ENCODE measurements at places on chromosomes 2 and 18.

DNA sequence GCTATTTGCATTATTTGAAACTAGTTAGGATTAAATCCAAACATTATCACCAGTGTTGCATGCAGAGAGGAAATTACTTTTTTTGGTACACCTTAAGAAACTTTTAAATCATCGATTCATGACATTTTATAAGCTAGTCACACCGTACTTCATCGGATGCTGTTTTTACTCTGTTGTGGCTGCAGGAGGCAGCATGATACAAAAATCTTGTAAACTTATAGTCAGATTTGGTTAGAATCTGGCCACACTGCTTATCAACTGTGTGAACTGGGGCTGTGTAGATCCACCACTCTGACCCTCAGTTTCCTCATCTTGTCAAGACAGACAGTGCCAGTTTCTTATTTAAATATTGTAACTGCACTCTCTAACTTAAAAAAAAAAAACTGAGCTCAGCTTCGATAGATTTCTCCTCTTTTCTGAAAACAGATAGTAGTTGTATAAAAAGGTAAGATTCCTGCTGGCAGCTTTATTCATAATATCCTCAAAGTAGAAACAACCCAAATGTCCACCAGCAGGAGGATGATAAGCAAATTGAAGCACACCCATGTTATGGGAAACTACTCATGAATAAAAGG lies 77.8 kb downstream of the RAPGEF4 start:
- no peak for DNase-seq

DNA sequence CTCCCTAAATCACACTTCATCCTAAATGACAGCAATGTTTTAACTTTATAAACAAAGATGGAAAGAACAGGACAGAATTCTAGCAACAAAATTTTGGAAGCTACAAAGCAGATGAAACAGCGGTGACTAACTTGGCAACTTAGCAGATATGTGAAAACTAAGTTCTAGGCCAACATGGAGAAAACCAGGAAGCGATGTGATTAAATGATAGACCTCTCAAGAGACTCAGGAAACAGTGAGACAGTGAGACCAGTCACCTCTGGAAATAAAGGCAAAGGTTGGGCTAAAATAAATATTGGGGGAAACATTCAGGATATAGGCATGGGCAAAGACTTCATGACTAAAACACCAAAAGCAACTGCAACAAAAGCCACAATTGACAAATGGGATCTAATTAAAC lies 24.4 kb upstream of the ZBTB7C start:
- no peak for DNase-seq

DNA sequence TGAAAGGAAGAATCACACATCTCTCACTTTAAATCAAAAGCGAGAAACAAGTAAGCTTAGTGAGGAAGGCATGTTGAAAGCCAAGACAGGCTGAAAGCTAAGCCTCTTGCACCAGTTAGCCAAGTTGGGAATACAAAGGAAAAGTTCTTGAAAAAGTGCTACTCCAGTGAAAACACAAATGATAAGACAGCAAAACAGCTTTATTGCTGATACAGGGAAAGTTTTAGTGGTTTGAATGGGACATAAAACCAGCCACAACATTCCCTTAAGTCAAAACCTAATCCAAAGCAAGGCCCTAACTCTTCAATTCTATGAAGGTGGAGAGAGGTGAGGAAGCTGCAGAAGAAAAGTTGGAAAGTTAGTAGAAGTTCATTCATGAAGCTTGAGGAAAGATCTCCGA lies 28.0 kb downstream of the LIMS1 start:
- no peak for DNase-seq

- no peak for DNase-seq
Measured at GRCh38 chr2:48397281-48397680, 132.7 kb upstream of the STON1 start.

GRCh38 chr2:191048073-191048472 lies 34.1 kb upstream of the STAT1 start:
- DNase-seq: no peak

DNA sequence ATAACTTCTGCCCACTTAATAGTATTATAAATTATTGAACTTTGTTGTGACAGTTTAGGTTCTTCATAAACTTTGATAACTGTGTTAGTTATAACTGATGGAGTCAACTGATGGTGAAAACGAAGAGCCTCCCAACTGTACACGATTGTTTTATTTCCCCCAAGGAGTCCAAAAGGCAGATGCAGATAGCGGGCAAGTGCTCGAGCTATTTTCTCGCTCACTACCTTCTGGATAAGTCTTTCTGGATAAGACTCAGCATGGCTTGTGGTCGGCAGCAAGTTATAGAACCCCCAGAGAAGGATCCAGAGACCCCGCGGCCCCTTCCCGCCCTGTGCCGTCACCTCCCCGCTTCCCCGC lies 517 bp downstream of the GCFC2 start:
- peak; percentile 55 for DNase-seq

DNA sequence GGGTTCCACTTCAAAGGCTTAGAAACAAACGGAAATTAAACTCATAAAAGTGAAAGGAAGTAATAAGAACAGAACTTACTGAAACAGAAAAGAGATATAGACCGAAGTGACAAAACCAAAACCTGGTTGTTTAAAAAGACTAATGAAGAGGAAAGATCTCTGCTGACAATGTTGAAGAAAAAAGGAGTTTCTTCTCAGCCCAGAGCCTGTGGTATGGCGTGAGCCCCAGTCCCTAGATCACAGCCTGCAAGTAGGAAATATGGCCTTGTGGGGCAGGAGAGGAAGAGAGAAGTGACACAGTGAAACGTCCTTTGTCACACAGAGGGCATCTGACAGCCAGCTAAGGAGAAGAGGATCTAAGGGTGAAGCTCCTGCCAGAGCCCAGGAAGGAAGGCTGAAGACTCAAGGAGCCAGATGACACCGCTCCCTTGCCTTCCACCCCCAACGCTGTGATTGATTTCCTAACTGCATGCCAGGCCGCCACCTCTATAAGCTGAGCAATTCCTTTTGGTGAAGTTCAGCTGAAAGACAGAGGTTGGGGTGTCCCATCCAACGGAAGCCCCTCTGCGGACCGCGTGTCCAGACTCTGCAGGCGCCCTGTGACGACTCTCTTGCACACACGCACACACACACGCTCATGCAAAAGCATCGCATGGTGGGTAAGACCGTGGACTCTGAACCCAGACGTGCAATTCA lies 141.1 kb downstream of the HDAC4 start:
- DNase-seq: no peak

GRCh38 chr18:74190086-74190485 lies 41.8 kb downstream of the TIMM21 start:
- no peak for DNase-seq

DNA sequence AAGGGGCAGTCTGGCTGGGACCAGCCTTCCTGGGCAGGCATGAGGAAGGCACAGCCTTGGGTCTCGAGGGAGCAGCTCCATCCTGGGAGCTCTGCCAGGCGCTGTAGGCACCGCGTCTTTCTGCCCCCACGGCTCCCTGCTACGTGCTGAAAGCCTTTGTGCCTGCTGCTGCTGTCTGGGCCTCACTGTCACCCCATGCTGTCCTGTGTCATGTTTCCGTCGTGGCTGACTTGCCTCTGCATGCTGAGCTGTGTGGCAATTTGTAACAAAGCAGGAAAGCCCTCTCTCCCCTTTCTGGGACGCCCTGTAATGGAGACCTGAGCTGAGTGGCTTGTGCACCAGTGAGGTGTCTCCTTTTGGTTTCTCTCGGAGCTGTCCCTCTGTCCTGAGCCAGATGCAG lies 152.5 kb downstream of the TSN start:
- DNase-seq: peak; percentile 94

DNA sequence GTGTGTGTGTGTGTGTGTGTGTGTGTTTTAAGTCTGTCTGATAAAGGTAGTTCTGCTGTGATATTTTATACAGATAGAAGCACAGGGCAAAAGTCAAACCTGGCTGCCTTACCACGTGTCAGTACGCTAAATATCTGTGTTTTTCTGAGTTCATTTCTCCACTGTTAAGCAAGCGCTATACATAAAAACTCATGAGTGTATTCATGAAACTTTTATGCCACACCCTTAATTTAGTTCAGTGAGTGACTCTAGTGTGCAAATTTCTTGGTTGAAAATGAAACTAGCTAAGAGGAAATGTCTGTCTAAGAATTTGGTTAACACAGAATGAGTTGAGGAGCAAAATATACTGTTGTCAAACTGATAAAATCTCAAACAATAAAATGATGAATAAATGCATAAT lies 11.2 kb downstream of the CASP10 start:
- DNase-seq: no peak

- DNase-seq: peak; percentile 95
Measured at GRCh38 chr2:70141212-70141901, 49.5 kb downstream of the C2orf42 start.

DNA sequence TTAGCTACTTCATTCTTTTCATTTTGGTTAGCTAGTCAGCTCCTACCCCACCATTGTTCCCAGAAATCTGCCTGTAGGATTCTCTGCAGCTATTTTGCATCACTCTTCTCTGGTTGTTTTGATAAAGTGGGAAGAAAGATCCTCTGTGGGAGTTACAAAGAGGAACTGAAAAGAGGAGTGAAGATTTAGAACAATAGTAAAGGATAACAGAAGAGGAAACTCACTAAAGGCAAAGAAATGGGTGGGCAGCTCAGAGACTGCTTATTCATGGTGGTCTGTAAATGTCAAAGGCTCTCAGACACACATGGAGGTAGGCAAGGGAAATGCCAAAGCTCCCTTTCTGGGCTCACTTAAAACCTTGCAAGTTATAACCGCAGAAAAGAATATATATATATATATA lies 17.2 kb upstream of the CD207 start:
- no peak for DNase-seq

GRCh38 chr2:182605166-182605565 lies 110.9 kb upstream of the DNAJC10 start:
- DNase-seq: no peak

GRCh38 chr2:98016908-98017670 lies 21.3 kb upstream of the TMEM131 start:
- DNase-seq: no peak

DNA sequence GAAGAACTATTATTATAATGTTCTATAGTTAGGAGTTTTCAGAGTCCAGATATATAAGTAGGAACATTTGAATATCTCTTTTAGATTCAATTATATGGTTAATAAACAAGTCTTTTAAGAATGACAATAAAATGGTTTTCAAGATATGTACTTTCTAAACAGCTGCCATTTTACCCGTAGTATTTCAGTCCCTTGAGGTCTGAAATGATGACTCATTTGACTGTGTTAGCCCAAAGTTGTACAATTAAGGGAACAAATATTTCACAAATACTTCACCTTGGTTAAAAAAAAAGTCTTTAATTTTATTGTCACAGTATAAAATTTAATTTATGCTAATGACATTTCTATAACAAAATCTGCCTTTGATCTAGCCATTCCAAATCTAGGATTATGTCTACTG lies 91.6 kb upstream of the TANK start:
- DNase-seq: no peak

GRCh38 chr2:230619491-230619890 lies 93.2 kb upstream of the CAB39 start:
- DNase-seq: peak; percentile 6

- DNase-seq: peak; percentile 88
Measured at GRCh38 chr2:205865905-205866441, 183.7 kb downstream of the NRP2 start.

DNA sequence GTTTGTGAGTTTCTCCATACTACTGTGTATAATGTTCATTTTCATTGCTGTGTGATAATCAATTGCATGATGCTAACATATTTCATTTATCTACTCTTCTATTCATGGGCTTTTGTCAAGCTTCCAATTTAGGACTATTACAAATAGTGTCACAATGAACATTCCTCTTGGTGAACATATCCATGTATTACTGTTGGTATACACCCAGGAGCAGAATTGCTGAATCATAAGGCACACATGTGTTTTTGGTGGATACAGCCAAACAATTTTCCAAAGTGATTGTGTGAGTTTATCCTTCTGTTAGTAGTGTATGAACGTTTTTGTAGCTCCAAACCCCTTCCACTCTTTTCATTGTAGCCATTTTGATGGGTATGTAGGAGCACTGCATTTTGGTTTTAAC lies 101.6 kb upstream of the COPS8 start:
- DNase-seq: no peak

DNA sequence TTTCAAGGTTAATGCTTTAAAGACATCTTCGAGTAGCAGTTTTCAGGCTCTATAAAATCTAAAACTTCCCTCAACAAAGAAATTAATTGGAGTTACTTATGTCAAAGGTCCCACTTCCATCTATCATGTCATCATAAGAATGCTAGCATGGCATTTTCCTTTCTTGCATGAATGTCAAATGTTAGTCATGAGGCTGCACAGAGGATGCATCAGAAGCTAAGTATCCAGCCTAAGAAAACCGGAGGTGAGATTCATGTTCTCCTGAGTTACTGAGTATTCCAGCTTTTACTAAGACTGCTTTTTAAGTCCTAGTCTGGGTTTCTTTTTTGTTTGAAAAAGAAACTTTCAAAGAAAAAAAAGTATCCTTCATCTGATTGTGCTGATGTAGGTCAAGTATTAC lies 130.6 kb upstream of the CDH19 start:
- DNase-seq: no peak

DNA sequence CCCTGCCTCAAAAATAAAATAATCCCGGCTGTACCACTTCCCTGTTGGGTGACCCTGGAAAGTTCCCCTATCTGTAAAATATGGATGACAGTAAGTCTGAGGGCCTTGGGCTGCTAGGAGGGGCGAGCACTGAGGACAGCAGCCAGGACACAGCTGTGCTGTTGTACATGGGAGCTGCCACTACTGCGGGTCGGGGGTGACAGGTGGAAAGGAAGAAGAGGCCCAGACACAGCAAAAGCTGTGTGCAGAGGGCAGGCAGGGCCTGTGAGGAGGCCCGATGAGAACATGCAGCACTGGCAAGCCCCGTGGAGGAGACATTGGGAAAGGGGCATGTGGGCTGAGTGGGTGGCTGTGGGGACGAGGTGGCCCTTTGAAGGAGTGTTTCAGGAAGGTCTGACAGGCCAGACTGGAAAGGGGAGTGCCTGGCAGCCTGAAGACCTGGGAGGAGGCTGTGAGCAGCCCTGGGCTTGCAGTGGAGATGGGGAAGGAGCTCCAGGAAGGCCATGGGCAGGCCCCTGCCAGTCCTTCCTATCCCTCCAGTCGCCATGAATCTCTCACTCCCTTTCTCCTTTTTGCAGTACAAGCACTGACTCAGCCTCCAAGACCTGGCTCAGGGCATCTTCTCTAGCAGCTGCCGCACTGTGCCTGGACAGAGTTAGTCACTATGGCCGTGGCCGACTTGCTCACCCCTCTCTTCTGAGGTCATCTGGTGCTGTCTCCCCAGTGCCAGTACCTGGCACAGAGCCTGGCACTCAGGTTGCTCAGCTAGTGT lies 28.9 kb upstream of the SEMA4C start:
- no peak for DNase-seq

GRCh38 chr2:227623226-227623625 lies 5.9 kb downstream of the SCYGR4 start:
- DNase-seq: no peak

- DNase-seq: no peak
Measured at GRCh38 chr2:98605076-98605475, 3.2 kb downstream of the COA5 start.

DNA sequence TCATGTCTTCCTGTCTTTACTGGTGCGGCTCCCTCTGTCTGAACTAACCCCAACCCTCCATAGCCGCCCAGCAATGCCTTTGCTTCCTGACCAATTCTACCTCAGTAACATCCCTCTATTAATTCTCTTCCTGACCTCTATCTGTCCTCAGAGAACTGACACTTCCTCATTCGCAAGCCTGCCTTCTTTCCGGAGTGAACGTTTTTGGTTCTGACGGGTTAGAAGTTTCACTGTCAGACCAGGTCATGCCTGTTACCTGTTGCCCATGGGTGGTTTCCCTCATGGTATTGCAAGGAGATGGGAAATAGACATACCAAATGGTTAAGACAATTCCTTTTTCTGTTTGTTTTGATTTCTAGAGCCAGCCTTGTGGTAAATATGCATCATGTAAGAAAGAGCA lies 453.4 kb upstream of the SLC14A2 start:
- DNase-seq: no peak

Data from NCI-H345 (cell line).